Glomerular endothelial cell (primary cell): ENCODE measurements at places on chromosomes 4 and X.

- no peak for DNase-seq
These were observed 76.0 kb downstream of the ADGRG4 start for GRCh38 chrX:136376713-136377112.

DNA sequence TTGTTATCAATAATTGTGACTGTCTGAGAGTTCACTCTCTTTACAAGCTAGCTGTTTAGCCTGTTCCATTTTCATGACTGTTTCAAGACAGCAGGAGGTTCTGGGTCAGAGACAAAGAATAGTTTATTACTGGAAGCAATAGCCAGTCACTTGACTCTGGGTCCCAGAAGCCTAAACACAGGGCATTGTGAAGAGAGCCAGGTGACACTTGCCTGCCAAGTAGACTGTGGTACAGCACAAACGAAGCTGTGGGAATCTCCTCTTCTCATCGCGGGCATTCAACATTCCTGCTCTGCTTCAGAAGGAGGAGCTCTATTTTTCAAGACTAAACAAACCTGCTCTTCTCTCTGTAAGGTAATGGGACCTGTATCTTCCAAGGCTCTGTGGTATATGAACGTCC, 485.1 kb downstream of the TRIML1 start:
- DNase-seq: no peak

- no peak for DNase-seq
These were observed 326.4 kb downstream of the DCHS2 start for GRCh38 chr4:154164931-154165839.

- DNase-seq: no peak
These were observed 255.7 kb upstream of the AR start for GRCh38 chrX:67288156-67288555.

DNA sequence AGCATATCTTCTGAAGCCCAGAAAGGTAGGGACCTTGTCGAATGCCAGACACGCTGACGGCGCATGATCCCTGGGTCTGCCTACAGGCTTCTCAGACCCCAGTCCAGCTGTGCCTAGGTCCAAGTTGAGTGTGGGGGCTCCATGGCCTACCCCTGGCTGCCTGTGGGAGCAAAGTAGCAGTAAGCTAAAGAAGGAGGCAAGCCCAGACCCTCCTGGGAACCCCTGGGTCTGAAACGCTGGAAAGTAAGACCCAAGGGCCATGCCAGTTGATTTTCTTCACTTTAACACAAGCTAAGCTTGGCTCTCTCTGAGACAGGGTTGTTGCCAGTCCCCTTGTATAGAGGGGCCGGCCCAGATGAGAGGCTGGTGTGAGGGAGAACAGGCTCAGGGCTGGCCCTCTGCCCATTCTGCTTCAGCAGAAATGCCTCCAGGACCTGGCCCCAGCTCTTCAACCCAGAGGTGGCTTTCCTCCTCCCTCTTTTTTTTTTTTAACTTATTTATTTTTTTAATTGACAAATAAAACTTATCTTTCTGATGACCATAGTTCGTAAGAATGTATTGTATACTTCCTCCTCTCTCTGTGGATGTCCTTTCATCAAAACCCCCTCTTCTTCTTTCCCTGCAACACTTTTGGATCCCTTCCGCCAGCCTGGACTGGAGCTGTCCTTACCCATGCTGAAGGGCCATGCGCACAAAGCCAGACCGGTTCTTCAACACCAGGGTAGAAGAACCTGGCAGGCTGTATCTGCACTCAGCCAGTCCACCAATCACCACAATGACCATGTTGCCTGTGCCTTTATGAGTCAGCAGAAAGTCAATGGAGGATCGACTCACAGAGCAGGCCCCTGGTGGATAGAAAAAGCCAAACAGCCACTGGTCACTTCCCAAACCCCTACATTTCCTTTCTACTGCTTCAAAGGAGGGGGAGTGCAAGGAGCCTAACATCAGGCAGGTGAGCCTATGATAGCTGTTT, 7.1 kb downstream of the AWAT2 start:
- DNase-seq: no peak

DNA sequence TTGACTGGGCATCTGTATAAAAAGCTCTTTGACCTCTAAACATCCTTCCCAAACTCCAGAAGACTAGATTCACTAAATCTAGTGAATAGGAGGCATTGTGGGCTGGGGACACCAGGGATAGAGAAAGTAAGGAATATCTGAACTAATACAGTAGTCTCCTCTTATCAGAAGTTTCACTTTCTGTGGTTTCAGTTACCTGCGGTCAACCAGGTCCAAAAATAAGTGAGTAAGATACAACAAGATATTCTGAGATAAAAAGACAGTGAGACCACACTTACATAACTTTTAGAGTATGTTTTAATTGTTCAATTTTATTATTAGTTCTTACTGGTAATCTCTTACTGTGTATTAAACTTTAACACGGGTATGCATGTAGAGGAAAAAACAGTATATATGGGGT, 376.5 kb downstream of the HNRNPD start:
- no peak for DNase-seq

DNA sequence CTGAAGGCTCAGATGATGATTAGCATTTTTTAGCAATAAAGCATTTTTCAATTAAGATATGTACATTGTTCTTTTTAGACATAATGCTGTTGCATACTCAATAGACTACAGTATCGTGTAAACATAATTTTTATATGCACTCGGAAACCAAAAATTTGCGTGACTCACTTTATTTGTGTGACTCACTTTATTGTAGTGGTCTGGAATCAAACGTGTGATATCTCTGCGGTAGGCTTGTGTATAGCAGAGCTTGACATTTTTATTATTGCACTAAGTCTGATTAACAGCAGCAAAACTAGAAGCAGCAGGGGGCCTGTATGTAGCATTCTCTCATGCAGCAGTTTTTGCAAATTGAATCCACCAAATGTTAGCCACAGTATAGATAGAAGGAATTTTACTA, 119.1 kb upstream of the PRDX4 start:
- no peak for DNase-seq

DNA sequence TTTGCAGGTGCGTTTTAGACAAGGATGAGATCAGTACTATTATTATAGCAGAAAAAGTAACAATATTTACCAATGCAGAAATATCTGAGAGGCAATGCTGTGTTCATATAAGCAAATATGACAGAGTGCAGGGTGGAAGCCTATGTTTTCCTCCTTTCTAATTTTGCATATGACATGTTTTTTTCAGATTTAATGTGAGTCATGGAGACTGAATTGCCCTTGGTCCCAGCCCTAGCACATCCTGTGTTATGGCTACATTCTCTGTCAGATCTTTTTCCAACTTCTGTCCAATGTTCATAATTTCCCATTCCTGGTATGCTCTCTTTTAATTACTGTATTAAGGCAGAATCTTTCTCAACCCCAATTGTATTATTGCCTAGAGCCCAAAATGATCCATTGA, 165.6 kb downstream of the SLC7A11 start:
- DNase-seq: no peak

DNA sequence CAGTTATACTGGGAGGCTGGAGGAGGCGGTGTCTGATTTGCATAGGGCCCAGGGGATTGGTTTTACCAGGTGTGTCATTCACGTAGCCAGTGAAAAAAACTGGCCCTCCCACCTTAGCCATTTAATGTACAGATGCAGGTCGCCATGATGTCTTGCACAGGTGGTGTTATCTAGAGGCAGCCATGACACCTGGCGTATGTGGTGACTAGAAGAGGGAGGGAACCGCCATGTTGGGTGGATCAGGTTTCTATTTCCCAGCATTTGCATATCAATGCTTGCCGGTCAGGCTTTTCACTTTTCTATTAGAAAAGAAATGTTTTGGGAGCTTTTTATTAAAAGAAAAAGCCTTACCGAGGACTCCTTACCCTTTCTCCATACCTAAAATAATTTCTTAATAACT, 523.4 kb downstream of the ADGRL3 start:
- no peak for DNase-seq

GRCh38 chrX:38271154-38271716, 50.6 kb upstream of the SRPX start:
- no peak for DNase-seq

GRCh38 chrX:97849951-97850350, 966.2 kb downstream of the RPA4 start:
- no peak for DNase-seq

- no peak for DNase-seq
These were observed 40.8 kb upstream of the IL9R start for GRCh38 chrX:155956649-155957048.

DNA sequence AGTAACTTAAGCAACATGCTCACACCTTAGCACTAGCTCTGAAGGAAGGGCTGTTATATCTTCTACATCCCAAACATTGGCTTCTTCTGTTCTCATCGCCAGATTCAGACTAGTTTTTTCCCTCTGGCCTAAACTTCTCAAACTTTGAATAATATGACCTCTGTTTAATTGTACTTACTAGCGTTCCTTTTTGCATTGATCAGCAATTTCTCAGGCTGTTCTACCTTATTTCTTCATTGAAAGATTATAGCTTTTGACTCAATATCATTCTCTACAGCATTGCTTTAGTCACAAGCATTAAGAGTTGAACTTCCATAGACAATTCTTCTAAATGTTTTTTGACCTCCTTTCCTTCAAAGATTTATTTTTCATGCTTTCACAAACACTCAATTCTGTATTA, 659.2 kb downstream of the PCDH7 start:
- DNase-seq: no peak

DNA sequence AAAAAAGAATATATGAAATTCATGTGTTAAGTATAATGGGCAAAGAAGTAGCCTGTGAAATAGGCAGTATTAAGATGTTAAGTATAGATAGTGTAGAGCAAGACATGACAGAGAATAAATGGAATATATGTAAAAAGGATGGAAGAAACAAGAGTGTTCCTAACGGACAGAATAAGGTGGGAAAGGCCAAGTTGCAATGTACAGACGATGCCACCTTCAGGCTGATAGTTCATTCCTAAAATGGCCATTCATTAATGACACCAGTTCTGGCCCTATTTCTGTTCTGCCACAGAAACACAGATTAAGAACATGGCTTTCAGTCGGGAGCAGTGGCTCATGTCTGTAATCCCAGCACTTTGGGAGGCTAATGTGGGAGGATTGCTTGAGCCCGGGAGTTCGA, 4.4 kb upstream of the FAM184B start:
- no peak for DNase-seq

- no peak for DNase-seq
These were observed 253.2 kb upstream of the RASGEF1B start for GRCh38 chr4:81724925-81725329.

GRCh38 chr4:39021631-39022030, 10.6 kb downstream of the TMEM156 start:
- DNase-seq: no peak

DNA sequence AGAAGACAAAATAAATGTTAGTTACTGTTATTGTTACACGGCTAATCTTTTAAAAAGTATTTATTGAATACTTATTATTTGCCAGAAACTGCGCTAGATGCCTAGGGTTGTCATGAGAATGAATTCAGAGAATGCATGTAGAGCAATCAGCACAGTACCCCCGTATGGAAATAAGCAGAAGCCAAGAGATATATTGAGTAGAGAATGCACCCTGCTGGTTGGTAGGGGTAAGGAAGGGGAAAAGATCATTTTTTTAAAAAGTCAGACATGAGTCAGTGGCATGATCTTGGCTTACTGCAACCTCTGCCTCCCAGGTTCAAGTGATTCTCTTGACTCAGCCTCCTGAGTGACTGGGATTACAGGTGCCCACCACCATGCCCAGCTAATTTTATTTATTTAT, 13.1 kb upstream of the DRP2 start:
- DNase-seq: no peak

- DNase-seq: no peak
These were observed 37.8 kb upstream of the EXOC1L start for GRCh38 chr4:55781812-55782211.

DNA sequence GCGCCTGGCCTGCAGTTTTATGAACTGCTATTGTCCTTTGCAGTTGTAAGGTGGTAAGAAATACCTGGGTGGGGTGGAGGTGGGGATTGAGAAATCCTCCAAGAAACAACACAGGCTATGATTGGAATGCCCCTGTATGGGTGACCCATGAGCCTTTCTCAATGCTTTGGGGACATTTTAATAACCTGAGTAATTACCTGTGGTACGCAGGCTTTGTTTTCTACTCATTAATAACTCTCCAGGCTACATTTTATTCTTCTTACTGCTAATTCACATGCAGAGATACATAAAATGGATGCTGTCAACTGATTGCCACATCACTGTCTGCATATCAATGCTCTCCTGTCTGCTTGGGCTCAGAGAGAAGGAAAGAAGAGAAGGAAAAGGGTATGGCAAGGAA, 41.8 kb downstream of the PHEX start:
- DNase-seq: no peak

DNA sequence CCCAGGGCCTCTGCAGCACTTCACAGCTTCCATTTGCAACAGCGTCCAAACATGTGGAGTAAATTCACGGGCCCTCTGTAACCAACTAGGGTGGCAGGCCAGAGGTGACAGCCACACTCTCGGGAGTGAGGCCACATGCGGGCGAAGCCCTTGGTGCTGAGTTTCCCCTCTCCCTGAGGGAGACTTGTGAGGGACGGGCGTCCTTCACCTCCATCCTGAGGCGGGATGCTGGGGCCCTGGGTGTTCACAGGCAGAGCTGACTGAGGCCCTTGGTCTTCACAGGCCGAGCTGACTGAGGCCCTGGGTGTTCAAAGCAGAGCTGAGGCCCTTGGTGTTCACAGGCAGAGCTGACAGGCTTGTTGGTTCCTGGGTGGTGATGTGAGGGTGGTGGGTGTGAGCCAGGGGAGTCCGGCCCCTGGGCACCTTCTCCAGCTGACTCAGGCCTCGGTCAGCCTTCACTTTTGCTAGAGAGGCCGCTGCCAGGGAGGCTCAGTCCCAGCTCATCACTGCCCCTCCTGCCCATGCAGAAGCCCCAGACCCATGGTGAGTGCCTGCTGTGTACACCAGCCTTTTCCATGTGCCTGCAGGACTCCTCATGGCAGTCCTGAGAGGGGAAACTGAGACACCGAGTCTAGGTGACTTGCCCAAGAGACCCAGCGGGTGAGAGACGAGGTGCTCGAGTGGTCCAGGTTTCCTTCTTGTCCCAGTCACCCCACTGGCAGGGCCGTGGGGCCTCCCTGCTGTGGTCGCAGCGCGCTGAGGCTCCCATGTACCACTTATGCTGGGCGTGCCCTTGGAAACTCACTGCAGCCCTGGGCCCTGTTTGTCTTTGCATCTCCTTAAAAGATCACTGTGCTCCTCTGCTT, 8.5 kb downstream of the WFS1 start:
- DNase-seq: no peak

- no peak for DNase-seq
These were observed 2.0 kb downstream of the RAPGEF2 start for GRCh38 chr4:159104694-159105414.

DNA sequence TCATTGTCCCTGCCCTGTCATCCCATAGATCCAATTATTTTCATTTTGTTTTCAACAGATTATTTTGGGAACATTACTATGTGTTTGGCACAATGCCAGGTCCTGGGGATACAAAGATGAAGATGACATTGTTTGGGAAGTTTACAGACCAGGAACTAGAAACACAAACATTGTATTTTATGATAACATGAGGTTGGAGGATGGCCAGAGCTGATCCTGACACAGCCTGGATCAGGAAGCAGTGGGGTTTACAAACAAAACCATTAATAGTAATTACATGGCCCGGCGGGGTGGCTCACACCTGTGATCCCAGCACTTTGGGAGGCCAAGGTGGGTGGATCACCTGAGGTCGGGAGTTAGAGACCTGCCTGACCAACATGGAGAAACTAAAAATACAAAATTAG, 29.9 kb downstream of the CLRN2 start:
- no peak for DNase-seq
